Upper lobe of right lung (tissue), 1 donor: ENCODE measurements at places on chromosomes 3 and 15.
A peak's percentile ranks its signal among the peaks of the same experiment; 100 is the strongest.

DNA sequence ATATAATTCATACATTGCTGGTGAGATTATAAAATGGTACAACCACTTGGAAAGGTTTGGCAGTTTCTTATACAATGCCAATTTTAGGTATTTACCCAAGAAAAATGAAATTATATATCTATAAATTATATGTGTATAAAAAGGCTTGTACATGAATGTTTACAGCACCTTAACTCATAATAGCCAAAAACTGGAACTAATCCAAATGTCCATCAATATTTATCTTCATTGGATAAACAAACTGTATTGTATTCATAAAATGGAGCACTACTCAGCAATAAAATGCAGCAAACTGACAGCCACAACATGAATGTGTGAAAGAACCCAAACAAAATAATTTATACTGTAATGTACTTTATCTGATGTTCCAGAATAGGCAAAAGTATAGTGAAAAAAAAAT is 33.6 kb upstream of the EIF5A2 start:
- no peak overlapping the region for H3K4me3 ChIP-seq
- no peak overlapping the region for H3K27ac ChIP-seq
- DNase-seq = no peak
- H3K4me1 ChIP-seq = no peaks in the 10 kb centered on the region

DNA sequence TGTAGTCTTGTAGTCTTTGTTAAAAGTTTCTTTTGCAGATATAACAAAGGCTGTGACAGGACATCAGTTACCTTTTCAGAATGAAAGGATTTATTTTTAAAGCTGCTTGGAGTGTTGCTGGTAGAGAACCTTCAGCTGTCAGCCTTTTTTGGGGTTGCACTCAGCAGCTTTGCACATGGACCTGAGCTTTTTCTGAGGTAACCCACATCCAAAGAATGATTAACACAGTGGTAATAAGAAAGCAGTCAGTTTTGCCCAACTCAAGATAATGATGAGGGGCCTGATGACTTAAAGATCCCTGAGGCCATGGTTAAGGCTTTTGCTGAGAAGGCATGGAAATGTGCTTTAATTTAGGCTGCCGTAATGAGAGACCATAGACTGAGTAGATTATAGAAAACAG is 1042.7 kb downstream of the PLOD2 start:
- no peak overlapping the region for H3K4me3 ChIP-seq
- H3K27ac ChIP-seq = no peak overlapping the region
- no peaks in the 10 kb centered on the region for H3K36me3 ChIP-seq
- no peaks in the 10 kb centered on the region for H3K4me1 ChIP-seq
- H3K27me3 ChIP-seq = no peaks in the 10 kb centered on the region

DNA sequence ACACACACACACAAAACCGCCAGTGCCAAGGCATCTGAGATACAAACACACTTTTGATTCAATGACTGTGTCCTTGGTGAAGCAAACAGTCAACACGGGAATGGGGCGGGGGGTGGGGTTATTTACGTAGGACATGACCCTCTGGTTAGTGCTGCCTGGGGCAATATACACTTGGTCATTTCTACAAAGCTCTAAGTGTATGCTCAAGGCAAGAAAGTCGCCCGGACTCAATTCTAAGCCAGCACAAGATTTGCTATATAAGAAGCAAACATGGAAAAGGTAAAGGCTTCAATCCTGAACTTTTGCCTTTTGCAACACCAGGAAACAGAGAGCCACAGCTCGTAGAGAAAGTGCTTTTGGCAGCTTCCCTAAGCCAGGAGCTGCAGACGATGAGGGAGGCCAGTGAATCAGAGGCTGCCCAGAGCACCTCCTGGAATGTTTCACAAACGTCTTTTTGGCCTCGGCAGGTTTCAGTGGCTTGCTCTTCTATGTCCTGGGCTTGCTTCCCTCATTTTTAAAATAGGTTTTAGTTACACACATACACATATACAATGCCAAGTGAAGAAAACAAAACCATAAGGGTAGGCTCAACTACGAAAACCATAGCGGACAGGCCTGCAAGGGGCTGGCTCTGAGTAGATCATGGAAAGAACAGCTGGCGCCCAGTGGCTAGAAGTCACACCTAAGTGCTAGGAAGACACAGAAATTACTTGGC is 73.6 kb downstream of the TM4SF4 start:
- no peak for DNase-seq
- H3K4me3 ChIP-seq = no peak overlapping the region
- H3K4me1 ChIP-seq = peaks cover 12% of the 10 kb centered on the region
- peak overlapping the region; percentile 40 for H3K27ac ChIP-seq

GRCh38 chr3:195900436-195901355 is 7.7 kb downstream of the TNK2 start:
- DNase-seq = peak; percentile 84
- no peak overlapping the region for H3K4me3 ChIP-seq
- H3K27ac ChIP-seq = peak overlapping the region; percentile 36
- no peaks in the 10 kb centered on the region for H3K27me3 ChIP-seq

- no peaks in the 10 kb centered on the region for H3K4me1 ChIP-seq
- no peak overlapping the region for H3K4me3 ChIP-seq
Observed at GRCh38 chr3:98361289-98361688, 7.6 kb downstream of the OR5K4 start.

- no peak overlapping the region for H3K27ac ChIP-seq
- H3K4me3 ChIP-seq = no peak overlapping the region
- DNase-seq = no peak
Observed at GRCh38 chr3:27200721-27201489, 168.3 kb downstream of the NEK10 start.

- H3K27ac ChIP-seq = no peak overlapping the region
- no peaks in the 10 kb centered on the region for H3K4me1 ChIP-seq
- H3K4me3 ChIP-seq = no peak overlapping the region
- no peak for DNase-seq
Observed at GRCh38 chr15:71011503-71012155, 103.6 kb upstream of the THSD4 start.

GRCh38 chr15:35442742-35443141 is 103.2 kb downstream of the DPH6 start:
- H3K4me3 ChIP-seq = no peak overlapping the region
- H3K36me3 ChIP-seq = no peaks in the 10 kb centered on the region
- DNase-seq = no peak
- no peaks in the 10 kb centered on the region for H3K4me1 ChIP-seq
- no peaks in the 10 kb centered on the region for H3K27me3 ChIP-seq

DNA sequence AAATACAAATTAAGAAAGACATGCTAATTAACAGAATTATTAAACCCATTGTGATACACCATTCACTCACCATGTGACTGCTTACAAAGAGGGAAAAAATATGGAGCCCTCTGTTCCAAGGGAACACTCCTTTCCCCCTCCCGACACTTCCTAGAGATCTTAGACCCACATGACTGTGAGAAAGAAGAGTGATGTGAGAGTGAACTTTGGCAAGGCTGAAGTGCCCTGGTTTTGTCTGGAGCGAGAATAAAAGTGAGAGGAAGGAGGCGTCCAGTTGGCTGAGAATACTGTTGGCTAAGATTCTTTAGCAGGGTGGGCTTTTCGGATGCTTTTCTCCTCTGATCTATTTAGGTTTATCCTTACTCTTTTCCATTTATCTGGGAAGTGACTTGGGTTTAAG is 14.1 kb downstream of the CHL1 start:
- no peaks in the 10 kb centered on the region for H3K36me3 ChIP-seq
- no peaks in the 10 kb centered on the region for H3K4me1 ChIP-seq
- no peak overlapping the region for H3K27ac ChIP-seq

- no peaks in the 10 kb centered on the region for H3K27me3 ChIP-seq
- no peak overlapping the region for H3K4me3 ChIP-seq
- no peak for DNase-seq
- peaks cover 14% of the 10 kb centered on the region for H3K4me1 ChIP-seq
Observed at GRCh38 chr15:63089260-63090043, 32.2 kb upstream of the LACTB start.

- no peak for DNase-seq
- no peaks in the 10 kb centered on the region for H3K27me3 ChIP-seq
- H3K36me3 ChIP-seq = no peaks in the 10 kb centered on the region
- H3K4me3 ChIP-seq = no peak overlapping the region
Observed at GRCh38 chr15:71097890-71098289, 17.4 kb upstream of the THSD4 start.

GRCh38 chr15:52551762-52552161 is 17.1 kb downstream of the ARPP19 start:
- no peaks in the 10 kb centered on the region for H3K4me1 ChIP-seq
- no peak overlapping the region for H3K27ac ChIP-seq
- DNase-seq = no peak
- H3K36me3 ChIP-seq = peaks cover 52% of the 10 kb centered on the region
- no peak overlapping the region for H3K4me3 ChIP-seq
- no peaks in the 10 kb centered on the region for H3K27me3 ChIP-seq
